Transverse colon (tissue), 4 donors: ENCODE measurements at places on chromosomes 3 and 15.

GRCh38 chr3:82957696-82958095 lies 1196.3 kb upstream of the GBE1 start:
- no peak for DNase-seq

DNA sequence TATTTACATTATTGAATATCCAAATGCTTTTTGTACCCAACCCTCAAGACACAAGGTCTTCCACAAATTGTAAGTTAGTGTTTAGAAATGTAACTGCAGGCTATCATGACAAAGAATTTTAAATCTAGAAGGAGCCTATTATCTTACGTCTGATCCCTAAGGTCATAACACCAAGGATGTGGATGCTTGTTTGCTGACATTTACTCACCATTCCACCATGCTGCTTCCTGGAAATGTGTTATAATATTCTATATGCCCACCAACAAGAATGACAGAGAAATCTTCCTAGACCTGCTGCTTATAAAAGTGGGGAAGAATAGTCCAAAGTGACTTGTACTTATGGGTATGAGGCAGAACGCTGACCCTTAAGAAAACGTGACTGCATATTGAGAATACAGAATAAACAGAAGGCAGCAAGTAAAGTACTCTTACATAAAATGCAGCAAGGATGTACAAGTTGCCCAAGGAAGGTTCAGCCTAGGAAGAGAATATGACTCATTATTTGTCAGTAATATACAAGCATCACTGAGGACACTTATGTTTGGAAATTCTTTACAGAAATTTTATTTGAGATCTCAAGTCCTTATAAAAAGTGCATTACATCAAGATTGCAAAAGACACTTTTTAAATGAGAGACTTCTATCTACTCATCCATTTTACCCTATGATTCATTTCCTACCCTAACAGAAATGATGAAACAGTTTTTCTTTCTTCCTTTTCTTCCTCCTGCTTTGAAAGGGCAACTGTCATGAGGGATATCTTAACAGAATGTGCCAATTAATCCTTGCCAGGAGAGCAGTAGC lies 59.6 kb downstream of the ESYT3 start:
- DNase-seq = no peak

GRCh38 chr15:47968593-47968992 lies 152.2 kb upstream of the SLC24A5 start:
- no peak for DNase-seq

DNA sequence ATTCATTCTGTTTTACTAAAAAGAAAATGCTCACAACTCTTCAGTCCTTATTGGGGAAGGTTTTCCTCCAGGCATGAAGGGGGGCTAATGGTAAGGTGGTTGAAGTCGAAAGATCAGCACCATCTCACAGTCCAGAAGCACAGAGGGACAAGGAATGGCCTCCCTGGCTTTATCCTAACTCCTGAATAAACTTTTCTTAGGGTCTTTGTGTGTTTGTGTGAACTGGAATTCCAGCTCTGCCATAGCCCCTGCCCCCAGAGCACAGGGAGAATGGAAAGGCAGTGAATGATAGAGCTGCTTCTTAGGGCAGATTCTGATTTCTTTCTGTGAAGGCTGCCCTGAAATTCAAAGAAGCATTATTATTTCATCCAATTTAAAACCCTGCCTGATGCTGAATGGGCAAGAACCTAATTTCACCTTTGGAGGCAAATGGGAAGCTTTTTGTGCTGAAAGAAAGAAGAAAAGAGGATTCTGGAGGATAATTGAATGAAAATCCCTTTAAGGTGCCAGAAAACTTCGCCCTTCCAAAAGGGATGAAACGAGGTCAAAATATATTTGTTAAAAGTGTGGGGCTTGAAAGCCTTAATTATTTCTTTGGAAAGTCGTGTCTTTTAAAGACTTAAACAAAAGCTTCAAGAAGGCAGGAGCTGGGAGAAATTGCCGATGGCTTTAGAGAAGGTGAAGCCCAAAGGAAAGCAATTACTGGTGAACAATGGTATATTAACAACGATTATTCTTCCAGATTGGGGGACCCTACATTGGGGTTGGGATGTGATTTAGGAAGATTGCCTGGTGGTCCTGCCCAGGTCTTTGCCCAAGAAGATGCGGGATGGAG lies 259.9 kb upstream of the RGMA start:
- no peak for DNase-seq

GRCh38 chr15:29968099-29968894 lies 114.5 kb upstream of the GOLGA8J start:
- no peak for DNase-seq

- DNase-seq = no peak
These were observed 23.1 kb upstream of the TSEN2 start for GRCh38 chr3:12461097-12461649.

DNA sequence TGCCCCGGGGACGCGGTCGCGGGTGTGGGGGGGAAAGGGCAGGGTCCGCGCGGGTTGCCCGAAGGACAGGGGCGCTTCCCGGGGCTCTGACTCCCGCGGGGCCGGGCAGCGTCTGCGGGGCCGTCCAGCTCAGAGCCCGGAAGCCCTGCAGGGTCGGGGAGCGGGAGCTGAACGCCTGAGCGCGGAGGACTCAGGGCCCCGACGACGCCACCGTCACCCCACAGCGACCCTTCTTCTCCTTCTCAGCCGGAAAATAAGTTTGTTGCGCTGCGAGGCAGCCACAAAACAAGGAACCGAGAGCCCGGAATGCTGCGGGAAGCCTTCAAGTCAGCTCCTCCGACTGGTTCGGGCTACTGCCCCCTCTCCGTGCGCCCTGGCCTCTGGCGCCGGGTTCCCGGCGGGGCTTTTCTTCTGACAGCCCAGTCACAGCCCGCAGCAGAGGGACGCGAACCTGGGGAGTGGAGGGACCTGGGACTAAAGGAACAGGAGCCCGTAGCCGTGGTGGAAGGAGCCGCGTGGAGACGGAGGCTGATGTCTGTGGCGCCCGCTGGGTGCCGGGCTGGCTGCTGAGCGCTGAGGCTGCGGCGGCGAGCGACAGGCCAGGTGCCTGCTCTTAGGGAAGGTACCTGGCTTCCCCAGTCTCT lies 484 bp downstream of the CNTN4 start:
- peak; percentile 34 for DNase-seq

DNA sequence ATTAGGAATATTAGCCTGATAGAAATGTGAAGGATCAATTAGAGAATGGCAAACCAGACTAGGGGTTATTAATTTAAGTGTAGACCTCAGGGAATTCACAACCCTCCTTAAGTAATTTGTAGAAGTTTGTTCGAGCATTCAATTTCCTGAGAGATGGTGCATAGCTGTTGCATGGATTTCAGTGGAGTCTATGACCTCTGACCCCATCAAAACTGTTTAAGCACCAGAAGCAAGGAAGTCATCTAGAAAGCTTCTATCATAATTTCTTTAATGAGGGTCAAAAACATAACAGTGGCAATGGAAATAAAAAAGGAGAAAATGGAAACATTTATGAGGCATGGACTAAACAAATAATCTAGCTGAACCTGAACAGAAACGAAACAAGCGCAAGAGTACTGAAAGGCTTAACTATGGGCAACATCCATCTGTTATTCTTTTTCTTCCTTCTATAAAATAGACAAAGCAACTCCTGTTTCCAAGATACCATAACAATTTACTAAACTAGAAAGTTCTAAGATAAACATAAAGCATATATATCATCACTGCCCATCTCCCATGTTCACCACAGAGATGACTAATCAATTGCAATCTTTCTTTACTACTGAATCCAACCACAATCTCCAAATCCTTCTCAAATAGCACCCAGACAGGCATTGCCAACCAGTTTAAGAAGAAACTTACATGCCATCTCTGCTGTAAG lies 151.4 kb downstream of the THRB start:
- no peak for DNase-seq

GRCh38 chr15:76363251-76363650 lies 26.7 kb downstream of the ISL2 start:
- no peak for DNase-seq

DNA sequence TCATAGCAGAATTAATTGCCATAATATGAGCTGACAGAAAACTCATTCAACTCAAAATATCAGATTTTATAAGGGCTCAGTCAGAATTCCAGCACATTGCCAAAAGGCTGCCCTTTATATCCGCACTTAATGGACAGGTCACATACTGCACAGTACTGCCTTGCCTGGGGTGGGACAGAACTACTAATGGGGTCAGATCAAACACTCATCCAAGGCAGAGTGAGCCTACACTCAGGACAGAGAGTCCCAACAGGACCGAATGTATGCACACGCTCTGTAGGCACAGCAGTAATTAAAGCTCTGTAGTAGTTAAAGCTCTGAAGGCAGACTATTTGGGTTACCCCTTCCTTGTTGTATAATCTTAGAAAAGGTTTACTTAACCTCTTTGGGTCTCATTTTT lies 27.2 kb downstream of the HSPBAP1 start:
- no peak for DNase-seq

GRCh38 chr3:117367861-117368260 lies 658.3 kb downstream of the TUSC7 start:
- DNase-seq = no peak

DNA sequence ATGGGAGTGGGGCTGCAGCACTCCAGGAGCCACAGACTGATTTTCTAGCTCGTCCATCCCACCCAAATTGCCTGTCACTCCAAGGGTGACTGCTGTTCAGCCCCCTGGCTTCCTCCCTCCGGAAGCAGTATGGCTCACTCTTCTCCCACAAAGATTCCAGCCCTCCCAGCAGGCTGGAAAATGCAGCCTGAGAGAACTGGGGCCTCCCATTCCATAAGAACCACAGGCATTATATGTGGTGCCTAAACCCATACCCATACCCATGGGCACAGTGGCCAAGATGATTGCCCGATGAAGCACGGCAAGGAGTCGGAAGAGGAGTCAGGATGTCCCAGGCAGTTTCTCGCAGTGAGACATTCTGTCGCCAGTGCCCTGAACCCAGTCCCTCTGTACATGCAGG lies 6.0 kb upstream of the VILL start:
- DNase-seq = no peak

DNA sequence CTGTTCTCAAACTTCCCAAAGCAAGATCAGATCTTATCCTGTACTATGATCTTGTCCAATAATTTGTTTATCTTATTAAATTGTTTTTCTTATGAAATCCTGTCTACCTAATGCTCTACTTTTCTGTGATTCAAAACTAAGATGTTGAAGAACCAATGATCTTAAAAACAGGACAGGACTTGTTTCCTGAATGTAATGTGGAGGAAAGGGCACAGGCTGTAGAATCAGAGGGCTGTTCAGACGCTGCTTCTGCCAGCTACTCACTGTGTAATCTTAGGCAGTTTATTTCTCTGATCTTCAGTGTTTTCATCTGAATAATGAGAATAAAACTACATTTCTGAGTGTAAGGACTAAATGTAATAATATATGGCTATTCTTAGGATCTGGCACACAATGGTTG lies 20.1 kb upstream of the DMXL2 start:
- DNase-seq = no peak

- no peak for DNase-seq
These were observed 71.6 kb downstream of the ABTB1 start for GRCh38 chr3:127744253-127744815.

DNA sequence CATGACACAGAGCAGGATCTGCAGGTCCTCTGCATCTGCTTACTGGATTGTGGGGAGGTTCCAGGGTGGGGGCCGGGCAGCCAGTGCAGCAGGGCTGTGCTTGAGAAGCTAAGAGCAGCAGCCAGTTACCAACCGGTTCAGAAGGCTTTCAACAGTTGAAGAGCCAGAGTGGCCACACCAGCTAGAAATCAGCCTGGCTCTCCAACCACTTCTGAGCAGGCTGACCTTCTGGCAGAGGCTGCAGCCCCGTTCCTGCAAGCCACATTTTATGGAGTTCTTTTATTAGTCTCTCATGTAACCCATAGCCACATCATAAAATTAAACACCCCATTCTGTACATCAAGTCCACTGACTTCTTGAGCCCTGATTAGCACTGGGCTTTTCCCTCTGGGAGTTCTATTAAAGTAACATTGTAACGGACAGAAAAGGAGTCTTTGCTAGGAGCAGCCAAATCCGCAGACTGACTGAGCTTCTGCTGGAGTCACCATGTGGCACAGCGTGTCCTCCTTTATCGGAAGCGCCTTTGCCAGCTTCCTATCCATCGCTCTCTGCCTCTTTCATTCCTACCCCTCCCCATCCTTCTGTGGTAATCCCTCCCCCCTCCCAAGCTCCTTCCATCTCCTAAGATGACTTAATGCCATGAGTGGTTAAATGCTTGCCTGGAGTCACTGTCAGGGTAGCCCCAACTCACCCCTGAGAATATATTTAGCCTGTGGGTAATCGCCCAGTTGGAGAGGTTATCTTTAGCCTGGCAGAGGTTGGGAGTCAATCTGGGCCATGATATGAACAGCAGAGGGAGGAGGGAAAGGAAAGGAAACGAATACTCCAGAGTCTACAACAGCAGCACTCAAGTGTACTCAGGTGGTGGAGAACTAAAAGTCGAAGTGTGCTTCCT lies 138.5 kb upstream of the HES1 start:
- DNase-seq = no peak
